ENCODE measurements at places on chromosomes 4 and X.

DNA sequence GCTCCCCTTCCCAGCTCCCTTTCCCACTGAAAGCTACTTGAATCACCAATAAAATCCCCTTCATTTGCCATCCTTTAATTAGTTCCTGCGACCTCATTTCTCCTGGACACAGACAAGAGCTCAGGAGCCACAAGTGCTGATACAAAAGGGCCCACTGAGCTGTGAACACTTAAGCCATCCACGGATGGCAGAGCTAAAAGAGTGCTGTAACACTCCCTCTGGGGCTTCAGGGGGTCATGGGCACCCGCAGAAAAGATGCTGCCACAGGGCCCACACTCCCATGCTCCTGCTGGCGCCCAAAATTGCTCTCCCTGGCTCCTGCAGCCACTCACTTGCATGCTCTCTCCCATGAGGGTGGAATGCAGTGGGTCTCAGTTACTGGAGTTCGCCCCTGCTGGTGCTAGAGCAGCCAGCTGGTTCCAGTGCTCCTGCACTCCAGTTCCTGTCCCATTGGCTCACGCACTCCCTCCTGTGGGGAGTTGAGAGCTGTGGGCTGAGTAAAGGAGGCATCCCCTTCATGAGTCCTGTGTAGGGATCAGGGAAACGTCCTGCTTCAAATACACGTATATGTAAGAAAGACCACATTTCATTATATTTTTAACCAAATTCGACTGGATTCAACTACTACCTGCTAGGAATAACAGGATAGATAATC, 1291.0 kb downstream of the ARAP2 start:
- DNase-seq = no peak

DNA sequence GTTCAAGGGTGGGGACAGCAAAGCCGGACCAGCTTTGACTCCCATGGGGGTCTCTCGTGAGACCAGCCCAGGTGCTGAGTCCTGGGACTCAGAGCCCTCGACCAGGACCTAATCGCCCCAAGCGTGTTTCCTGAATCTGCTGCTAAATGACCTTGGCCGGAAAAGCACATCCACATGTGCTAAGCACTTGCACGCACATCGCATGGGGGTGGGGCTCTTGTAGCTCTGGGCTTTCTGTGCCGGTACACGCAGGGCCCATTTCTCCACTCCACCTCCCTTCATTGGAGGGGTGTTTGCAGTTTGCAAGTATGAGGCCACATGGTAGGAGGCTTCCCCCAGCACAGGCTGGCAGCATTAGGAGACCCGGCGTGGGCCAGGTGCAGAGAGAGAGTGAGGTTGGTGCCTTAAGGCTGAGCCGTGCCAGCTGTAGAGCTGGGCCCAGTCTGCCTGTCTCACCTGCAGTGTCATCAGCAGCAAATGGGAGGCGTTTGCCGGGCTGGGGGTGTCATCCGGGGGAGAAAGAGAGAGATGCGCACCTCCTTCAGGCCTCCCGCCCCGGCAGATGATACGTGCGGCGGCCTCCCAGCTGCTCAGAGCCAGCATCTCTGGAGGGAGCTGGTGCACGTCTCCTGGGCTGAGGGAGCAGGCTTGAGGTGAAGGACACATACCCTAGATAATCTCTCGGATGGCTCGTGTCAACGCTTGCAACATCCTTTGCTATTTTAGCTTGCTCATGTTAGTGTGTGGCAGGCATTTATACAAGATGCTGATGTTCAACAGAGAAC, 45.2 kb upstream of the CLCN4 start:
- DNase-seq = no peak

DNA sequence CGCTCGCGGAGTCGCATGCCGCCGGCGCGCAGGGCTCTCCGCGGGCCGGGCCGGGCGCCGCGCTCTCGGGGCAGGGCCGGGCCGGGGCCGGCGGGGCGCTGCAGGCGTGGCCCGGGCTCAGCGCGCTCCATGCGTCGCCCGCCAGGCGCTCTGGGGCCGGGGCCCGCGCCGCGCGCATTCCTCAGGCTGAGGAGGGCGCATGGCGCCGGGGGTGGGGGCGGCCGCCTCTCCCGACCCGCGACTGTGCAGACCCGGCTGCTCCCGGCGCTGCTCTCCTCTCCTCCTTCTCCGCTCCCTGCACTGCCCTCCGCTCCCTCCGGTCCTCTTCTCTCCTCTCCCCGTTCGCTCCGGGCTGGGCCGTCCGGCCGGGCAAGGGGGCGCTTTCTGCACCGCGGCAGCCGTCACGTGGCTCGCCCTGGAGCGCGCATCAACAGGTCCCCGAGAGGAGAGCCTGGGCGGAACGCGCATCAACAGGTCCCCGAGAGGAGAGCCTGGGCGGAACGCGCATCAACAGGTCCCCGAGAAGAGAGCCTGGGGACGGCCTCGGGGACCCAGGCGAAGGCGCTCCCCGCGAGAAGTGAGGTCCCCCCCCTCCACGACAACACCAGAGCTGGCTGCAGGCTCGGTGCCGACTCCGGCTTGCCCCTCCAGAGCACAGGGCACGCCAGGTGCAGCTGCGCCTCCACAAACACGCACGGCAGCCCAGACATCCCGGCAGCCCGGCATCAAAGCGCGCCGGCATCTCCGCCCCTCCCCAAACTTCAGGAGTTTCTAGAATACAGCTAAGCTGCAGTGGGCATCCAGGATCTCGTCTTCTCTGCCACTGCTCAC, 12.9 kb downstream of the PPP2R3B start:
- no peak for DNase-seq

DNA sequence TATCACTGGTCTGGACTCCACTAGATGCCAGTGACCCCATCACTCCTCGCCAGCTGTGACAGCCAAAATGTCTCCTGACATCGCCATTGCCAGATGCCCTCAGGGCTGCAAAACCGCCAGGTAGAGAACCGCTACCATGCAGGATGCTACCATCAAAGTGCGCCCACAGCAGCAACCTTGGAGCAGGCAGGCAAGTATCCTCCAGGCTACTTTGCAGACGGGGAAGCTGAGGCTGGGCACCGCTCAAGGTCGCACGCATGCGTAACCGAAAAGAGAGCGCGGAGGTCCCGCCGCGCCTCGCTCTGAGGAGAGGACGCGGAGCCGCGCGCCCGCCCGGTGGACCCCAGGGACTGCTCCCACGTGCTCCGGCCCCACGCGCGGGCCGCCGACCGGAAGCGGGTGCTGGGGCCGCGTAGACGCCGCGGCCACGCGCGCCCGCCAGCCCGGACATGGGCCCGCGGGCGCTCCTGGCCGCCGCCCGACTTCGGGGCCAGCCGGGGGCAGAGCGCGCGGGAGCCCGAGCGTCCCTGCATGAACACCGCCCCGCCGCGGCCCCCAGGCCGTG, at the start of gene STS:
Gene STS (plus strand): TSS at position 300 of the 565 bp plus-strand sequence. CDS start 105,488 bp downstream, outside the sequence.
- no peak for DNase-seq

GRCh38 chr4:172412851-172413580, 599.8 kb downstream of the GALNTL6 start:
- DNase-seq = no peak

GRCh38 chr4:108766058-108766457, 3.2 kb upstream of the ETNPPL start:
- DNase-seq = no peak

DNA sequence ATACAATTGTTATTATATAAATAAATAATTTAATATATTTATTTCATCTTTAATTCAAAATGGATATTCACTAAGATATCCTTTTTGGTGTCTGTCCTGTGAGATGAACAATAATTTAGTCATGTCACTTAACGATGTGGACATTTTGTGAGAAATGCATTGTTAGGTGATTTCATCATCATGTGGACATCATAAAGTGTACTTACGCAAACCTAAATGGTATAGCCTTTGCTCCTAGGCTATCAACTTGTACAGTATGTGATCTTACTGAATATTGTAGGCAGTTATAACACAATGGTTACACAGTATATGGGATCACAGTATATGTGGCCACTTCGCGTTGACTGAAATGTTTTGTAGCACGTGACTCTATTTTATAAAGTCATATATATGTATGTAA, 20.2 kb upstream of the CHRNA9 start:
- no peak for DNase-seq

- no peak for DNase-seq
Observed at GRCh38 chr4:28117084-28117682, 1256.5 kb downstream of the STIM2 start.
